ENCODE measurements at places on chromosomes 6 and 20.

DNA sequence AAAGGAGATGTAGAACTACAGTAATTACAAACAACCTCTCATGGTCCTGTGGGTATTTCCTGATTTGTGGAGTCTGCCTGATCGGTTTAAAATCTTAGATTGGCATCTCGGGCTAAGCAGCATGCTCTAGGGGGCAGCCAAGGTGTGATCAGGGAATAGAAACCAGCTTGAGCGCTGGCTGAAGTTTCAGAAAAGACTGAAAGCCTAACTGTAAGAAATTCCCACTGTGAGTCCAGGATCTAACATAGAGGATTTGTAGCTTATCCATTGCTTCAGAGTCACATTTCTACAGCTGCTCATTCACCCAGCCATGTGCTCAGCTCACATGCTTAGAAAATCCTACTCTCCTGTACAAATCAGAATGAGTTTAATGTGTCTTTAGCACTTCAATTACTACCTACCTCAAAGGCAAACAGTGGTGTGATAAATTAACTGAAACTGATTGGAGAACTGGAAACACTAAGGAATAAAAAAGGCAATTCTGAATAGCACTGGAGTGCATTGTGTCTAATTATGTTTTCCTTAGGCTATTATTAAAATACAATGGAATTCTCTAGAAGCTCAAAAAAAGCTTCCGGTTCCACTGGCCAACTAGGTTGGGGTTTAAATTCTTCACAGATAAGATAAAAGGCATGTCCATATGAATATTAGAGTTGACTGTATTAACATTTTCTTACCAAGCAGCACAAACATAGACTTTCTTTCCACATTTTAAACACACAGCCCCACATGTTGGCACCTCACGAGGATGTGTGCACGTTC, 73.8 kb upstream of the MPC1 start:
- no peak for DNase-seq

GRCh38 chr20:33899106-33899505, 88.0 kb downstream of the CHMP4B start:
- no peak for DNase-seq

DNA sequence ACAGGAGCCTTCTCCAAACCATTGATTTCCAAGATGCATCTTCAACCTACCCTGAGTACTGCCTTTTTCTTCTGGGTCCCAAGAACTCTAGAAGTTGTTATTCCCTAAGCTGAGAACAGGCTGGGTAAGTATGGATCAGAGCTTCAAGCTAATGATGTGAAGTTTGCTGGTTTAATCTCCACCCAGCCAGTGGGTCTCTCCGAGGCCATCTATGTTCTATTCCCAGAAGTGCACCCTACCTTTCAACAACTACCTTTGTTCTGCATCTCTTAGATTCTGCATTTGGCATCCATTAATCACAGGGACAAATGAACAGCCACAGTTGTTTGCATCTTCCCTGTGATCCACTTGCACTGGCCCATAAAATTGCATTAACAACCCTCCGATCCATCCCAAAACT, 246.2 kb downstream of the HIVEP2 start:
- no peak for DNase-seq

- DNase-seq: no peak
Measured at GRCh38 chr20:21515300-21516179, 1.7 kb upstream of the NKX2-2 start.
